ENCODE measurements at places on chromosomes 1 and 21.

DNA sequence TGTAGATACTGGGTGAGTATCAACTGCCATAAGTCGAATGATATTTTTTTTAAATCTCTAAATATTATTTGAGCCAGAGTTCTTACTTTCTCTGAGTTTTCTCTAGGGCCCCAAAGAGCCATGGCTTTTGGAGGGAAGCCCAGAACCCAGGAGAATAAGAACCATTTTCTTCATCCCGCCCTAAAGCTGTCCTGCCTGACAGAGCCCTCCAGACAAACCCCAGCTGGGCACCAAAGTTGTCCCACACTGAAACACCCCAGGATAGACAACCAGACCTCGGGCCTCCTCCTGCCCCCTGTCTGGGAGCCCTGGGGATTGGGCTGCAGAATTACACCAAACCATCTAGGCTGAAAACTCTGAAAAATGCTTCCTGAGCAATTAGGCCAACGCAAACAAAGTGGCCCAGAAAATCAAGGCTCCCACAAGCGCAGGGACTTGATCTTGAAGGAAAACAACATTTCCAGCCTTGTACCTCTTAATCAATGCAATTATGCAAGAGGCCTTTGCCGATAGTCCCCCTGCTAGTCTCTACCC is 113.1 kb downstream of the RRAGC start:
- DNase-seq, result no peak

- DNase-seq, result no peak
These were observed 190.5 kb downstream of the SEC16B start for GRCh38 chr1:177779166-177779965.

- no peak for DNase-seq
These were observed 23.0 kb upstream of the PADI1 start for GRCh38 chr1:17181781-17182464.

DNA sequence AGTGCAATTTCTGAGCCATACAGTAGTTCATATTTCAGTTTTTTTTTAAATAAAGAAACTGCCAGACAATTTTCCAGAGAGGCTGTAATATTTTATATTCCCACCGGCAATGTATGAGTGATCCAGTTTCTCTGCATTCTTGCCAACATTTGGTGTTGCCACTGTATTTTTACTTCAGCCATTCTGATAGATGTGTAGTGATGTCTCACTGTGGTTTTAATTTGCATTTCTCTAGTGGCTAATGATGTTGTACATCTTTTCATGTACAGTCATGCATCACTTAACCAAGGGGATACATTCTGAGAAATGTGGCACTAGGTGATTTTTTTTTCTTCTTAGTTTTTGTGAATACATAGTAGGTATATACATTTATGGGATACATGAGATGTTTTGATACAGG is 99.6 kb downstream of the CENPF start:
- DNase-seq, result peak; percentile 36

GRCh38 chr1:116682641-116683221 is 15.2 kb upstream of the IGSF3 start:
- no peak for DNase-seq

Measured in AG10803 (cell line).